ENCODE measurements at places on chromosomes 4 and X. TPM values are rescaled to one million over a fixed set of nuclear protein-coding genes. Genes with fewer than 3 reads are reported as not detected.

DNA sequence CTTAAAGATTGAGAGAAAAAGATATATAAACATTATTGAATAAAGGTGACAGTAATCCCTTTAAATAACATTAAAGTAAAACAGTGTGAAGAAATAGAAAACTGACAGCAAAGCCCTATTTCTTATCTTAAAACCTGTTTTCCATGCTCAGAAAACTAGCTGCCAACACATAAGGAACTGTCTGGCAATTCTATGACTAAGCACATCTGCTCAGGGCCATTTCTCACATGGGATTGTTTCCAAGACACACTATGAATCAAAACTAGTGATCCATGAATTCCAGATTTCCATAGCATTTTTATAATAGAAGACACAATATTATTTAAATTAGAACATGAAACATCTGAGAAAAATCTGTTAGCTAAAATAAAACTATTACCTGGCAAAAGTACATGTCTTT is 113.4 kb downstream of the SCLT1 start:
- DNase-seq, result peak; percentile 15

BDH2 gene
- total RNA-seq, result 64.2 TPM

DNA sequence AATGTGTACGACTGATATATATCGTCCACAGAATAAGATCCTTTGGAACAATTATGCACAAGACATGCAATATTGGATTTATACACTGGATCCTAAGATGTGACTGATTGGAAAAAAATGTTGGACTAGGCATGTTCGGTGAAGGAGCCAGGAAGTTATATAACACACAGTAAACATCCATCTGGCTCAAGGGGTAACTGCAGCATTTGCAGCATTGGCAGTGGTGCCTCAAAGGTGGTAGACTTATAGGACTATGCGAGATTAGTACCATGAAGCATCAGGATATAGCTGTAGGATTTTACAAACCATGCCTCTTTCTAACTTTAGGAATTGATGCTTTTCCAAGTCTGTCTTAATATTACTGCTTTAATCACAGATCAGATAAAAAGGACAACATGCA is 34.3 kb downstream of the MSX1 start:
- no peak for DNase-seq

- DNase-seq, result no peak
Observed at GRCh38 chr4:17587094-17587822, 10.3 kb downstream of the LAP3 start.

GRCh38 chr4:1099270-1099669 is 14.1 kb downstream of the RNF212 start:
- DNase-seq, result no peak

IQCM gene
- total RNA-seq, result not detected

FAM47E gene
- 9.5 TPM for total RNA-seq

MTMR1 gene
- total RNA-seq, result 6.7 TPM

CT83 gene
- total RNA-seq, result not detected

GRCh38 chr4:76697129-76697803 is 200.7 kb downstream of the SOWAHB start:
- no peak for DNase-seq

GAGE1 gene
- not detected for total RNA-seq

- DNase-seq, result peak; percentile 34
Observed at GRCh38 chr4:183408796-183409195, 35.6 kb upstream of the CDKN2AIP start.

DCAF16 gene
- total RNA-seq, result 2.9 TPM

GRCh38 chr4:57044279-57044678 is 65.6 kb downstream of the POLR2B start:
- no peak for DNase-seq

- DNase-seq, result no peak
Observed at GRCh38 chr4:113173793-113174264, 124.4 kb downstream of the ANK2 start.

DNA sequence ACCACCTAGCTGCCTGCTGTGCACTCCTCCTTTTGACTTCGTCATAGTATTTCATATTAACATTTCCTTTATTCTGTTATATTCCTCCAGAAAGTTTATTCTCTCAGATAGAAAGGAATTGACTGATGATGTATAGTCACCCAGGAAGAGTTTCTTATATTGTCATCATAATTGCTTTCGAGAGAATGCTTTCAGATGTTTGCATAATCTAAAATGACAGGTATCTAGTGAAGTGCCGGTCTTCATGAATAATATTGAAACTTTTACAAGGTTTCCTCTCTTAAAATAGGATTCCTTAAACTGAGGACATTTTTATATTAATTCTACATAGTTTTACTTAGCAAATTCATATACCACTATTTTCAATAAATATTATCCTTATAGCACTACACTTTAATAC is 10.1 kb downstream of the SEC24D start:
- no peak for DNase-seq

DNA sequence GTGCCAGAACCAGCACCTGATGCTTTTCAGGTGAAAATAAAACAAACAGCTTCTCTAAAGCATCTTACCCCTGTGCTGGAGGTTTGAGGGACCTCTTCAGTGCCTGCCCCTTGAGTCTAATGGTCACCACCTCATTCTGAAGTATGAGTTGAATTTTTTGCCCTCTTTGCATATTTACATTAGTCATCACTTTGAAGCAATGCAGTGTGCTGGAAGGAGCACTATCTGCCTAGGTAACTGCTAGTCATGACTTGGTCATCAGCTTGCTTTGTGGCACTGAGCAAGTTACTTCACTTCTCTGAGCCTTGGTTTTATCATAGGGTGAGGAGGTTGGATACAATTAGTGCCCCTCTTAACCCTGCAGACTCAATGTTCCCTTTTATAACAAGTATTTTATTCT is 44.9 kb downstream of the SPATA18 start:
- no peak for DNase-seq

- DNase-seq, result no peak
Observed at GRCh38 chrX:13369256-13370030, 49.6 kb upstream of the ATXN3L start.

DNA sequence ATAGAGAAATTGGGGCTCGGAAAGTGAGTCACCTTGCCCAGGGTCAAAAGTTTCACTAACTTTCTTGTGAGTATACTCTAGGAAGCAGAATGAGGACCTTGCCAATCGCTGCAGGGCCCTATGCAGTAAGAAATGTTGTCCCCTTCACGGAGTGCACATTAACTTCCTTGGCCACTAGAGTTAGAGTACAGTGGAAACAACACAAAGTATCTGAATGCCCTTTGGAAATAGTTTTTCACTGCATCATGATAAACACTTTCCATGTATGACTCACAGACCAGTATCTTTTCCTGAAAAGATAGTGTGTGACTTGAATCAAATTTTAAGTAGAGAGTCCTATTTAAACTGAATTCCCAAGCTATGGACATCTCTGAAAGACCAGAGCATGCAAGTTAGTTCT is 45.5 kb upstream of the STK26 start:
- no peak for DNase-seq

AFM gene
- total RNA-seq, result not detected

CT55 gene
- total RNA-seq, result not detected
